ENCODE measurements at places on chromosomes 12 and 14.

GRCh38 chr14:98176892-98177291, 1095.1 kb downstream of the BCL11B start:
- no peak for DNase-seq

DNA sequence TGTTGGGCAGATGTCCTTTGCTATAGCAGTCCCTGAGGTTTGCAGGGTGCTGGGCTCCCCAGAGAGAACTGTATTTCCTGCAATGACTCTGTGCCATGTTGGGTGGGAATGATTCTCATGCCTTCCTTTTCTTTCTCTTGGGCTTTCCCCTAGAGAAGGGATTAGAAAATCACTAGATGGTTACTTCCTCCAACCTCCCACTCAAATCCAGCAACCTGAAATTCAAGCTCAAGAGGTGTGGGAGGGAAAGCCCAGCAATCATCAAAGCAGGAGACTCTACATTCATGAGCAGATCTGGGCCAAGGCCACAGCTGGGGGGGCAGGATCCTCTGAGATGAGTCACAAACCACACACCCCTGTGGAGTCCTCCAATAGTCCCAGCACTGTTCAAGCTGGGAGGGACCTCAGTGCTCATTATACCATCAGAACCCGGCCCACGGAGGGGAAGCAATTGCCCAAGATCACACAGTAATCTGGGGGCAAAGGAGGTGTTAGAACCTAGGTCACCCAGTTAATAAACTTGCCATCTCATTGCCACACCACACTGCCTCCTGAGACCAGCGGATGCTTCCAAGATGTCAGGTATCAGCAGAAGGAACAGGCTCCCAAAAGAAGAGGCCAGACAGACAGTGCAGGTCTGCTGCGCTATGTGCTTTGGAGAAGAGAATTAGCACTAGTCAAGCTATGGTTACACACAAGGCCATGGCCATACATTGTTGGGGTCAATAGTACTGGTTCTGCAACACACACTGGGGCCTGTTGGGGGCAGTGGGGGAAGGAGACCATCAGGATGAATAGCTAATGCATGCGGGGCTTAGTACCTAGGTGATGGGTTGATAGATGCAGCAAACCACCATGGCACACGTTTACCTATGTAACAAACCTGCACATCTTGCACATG, 65.7 kb downstream of the TTC9 start:
- no peak for DNase-seq

GRCh38 chr14:44170101-44170500, 337.0 kb downstream of the FSCB start:
- DNase-seq = no peak

GRCh38 chr14:68308726-68309520, 483.9 kb downstream of the ZFP36L1 start:
- no peak for DNase-seq

DNA sequence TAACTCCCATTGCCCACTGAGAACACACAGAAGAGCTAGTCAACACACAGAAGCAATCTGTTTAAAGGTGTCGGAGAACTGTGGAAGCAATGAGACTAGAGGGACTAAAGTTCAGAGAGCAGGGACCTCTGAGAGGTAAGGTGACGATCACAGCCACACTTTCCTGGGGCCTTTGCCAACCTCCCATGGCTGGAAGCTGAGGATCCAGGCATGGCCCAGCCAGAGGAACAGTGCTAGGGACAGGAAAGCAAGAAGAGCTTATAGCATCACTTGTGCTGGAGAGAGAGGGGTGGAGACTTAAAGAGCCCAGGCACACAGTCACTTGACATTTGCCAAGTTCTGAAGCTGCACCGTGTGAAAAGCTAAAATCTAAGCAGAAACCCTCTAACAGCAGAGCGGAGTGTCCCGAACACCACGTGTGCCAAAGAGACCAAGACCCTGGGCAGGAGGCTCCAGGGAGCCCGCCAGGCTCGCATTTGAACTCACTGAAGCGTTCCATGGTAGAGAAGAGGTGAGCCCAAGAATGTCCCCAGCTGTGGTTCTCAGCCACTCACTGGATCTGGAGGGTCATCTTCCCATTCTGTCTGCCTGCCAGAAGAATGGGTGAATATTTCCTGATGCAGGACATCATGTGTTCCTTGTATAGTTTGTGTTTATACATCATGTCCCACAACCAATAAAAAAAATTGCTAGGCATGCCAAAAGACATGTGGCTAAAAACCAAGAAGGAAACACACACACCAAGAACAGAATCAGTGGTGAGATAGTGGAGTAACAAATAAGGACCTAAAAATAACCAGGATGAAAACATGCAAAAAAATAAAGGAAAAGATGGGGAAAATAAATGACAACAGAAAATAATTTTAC, 174.0 kb upstream of the C14orf180 start:
- DNase-seq = no peak

GRCh38 chr12:112528521-112528920, 109.8 kb downstream of the PTPN11 start:
- DNase-seq = no peak

DNA sequence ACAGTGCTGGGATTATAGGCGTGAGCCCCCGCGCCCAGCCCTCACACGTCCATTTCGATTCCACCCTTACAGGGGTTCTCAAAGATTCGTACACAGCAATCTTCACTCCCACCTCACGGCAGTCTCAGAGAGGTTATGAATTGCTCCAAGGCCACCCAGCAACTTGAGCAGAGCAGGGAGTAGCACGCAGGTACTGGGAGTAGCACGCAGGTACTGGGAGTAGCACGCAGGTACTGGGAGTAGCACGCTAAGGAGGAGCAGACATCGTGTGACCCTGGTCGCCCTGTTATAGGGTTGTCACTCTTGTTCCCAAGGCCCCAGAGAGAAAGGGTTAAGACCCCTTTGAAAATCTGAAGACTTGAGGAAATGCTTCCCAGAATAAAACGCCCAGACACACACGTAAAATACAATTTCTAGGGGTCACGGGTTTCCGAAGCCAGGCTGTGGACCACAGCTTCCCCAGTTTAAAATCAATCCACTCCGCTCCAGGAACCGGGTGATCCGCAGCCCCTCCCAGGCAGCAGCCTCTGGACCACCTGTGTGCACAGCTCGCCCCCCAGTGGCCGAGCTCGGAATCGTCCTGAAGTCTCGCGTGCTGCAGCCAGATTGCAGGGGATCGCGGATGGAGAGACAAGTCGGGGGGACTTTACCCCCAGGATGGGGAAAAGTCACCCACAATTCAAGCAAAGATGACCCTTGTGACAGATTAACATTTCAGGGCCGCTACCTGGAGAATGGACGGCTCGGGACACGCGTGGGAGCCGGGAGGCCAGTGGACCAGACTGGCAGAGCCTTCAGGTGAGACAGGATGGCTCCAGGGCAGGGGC, 92.0 kb downstream of the SCARB1 start:
- peak; percentile 69 for DNase-seq

- DNase-seq = no peak
Measured at GRCh38 chr12:27843714-27844245, 63.7 kb upstream of the MANSC4 start.

DNA sequence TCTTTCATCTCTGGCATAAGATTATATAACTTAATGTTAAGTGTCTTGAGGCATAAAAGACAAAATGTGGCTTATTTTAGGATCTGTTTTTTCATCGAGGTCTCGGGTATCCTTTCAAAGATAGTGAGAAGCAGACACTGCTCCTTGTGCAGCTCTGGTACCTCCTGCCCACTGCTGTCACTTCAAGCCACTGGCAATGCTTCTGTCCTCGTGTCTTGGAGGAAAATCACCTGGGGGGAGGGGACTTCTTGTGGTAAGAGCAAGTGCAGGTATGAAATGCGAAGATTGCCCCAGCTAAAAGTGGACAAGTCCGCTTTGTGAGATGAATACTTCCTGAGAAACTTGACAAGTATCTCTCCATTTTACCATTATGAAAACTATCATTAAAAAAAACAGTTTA, 37.8 kb upstream of the DYNC1H1 start:
- DNase-seq = no peak

DNA sequence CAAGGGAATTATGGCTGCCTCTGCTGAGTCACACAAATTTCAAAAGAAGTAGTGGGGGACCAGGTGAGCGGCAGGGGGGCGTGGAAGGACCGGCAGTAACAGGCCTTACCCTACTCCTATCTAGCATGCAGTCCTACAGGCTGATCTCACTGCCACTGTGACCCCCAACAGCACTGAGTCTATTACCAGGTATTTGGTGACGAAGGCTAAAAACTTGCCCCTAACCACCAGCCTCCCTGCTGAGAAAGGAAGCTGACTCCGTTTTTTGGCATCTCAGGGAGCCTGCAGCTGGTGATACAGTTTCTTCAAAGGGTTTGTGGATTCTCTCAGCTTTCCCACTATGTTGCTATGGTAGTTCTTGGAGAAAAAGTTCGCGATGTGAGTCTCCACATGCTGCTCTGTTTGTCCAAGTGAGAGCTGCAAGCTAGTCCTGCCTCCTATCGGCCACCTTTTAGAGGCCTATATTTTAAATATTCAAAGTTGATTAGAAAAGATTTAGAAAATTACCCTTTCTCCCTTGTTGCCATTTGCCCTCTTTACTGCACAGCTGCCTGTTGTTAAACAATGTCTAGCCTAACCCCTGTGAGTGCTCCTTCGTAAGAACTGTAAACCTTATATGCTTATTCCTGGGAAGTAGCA, 57.1 kb upstream of the SLCO1B1 start:
- DNase-seq = no peak

- DNase-seq = no peak
Measured at GRCh38 chr12:31922341-31923062, 36.7 kb upstream of the RESF1 start.

- DNase-seq = peak; percentile 31
Measured at GRCh38 chr12:68040450-68041075, 51.3 kb downstream of the IFNG-AS1 start.

- no peak for DNase-seq
Measured at GRCh38 chr12:50203691-50204090, 36.5 kb upstream of the CERS5 start.

GRCh38 chr12:113462117-113462774, 9.4 kb downstream of the LHX5 start:
- peak; percentile 29 for DNase-seq

GRCh38 chr12:128918481-128919260, 65.4 kb downstream of the GLT1D1 start:
- no peak for DNase-seq

DNA sequence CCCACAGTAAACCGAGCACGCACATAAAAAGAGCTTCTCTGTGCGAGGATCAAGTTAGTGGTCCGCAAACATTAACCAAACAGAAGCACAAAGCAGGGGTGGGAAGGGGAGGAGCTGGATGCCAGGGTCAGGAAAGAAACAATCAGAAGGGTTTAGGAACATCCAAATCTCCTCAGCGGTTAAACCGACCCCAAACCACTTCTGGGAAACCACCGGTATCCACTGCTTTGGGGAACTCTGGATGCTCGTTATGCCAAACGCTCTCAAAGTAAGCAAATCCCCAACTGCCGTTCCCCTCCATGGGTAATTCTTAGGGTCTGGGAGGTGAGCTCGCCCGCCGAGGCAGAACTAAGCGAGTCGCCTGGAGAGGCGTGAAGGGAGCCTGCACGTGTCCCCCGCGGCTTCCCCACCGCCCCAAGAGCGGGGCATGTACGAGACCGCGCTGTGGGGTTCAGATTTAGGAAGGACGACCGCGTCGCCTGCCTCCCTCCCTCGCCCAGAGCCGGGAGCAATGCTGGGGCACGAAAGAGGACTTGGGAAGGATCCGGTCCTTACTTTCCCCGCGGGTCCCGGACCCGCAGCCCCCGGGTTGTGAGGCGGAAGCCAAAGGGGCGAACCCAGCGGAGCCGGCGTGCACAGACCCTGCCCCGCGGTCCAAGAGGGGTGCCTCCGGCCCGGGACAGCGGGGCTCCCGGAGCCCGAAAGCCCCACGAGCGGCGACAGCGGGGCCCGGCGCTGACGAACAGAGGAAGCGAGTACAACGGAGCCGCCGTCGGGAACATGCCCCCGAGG, 711 bp downstream of the SBNO1 start:
- DNase-seq = no peak

- DNase-seq = no peak
Measured at GRCh38 chr12:53998900-53999236, 1.1 kb upstream of the HOXC9 start.

- no peak for DNase-seq
Measured at GRCh38 chr12:127245009-127245408, 1022.0 kb upstream of the TMEM132C start.

DNA sequence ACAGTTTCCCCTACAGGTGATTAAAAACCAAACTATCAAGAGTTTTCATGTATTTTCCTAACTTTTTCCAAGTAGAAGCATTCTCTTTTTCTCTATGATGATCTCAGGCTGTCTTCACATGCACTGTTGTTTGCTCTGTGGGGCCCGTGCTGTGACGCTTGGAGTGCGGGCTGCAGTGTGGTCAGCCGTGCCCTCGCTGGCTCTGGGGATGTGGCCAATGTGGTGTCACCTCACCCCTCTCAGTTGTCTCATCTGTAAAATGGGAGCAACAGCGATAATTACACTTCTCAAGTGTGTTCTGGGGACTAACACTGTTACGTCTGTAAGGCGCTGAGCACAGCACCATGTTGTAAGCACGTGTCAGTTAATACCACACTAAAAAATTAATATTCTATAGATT, 28.6 kb downstream of the DDX51 start:
- DNase-seq = no peak

DNA sequence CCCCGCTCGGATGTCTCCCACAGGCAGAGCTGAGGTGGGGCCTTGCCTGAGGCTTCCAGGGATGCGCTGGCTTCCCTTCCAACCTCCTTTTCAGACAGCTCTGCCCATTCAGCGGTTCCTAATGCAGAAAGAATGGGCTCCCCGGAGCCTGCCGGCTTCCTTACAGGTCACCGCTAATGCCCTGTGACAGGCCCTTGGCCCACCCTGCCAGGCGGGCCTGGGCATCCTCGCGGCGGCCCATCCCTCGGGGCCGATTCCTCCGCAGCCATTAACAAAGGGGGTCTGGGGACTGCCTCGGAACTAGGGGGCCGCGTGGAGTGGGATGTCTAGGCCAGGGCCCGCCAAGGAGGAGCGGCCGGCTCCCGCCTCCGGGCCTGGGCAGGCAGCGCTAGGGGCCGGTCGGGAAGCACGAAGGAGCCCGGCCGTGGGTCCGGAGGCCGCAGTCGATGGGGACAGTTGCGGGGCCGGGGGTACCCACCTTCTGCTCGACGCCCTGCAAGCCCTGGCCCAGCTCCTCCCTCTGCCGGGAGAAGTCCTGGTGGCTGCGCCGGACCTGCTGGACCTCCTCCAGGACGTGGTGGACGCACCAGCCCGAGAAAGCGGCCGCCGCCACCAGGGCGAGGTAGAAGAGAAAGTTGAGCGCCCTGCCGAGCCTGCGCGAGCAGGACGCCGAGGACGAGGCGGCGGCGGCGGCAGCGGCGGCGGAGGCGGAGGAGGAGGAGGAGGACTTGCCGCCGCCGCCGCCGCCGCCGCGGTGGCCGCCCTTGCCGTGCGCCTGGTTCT, 738 bp downstream of the CKAP4 start:
- DNase-seq = no peak

- DNase-seq = no peak
Measured at GRCh38 chr14:54737132-54737711, 165.4 kb downstream of the GCH1 start.

Data from stimulated activated CD8-positive, alpha-beta memory T cell treated with anti-CD3 and anti-CD28 coated beads, Interleukin-4, amount 100 ng/mL, for 1 hour (primary cell).